Stimulated activated naive B cell treated with anti-CD40 and anti-IgM and Interleukin-4, amounts not matched to agents 10 μg/mL and 1 μg/mL and 100 μg/mL, for 72 hours (primary cell): ENCODE measurements at places on chromosomes 3 and 15.

DNA sequence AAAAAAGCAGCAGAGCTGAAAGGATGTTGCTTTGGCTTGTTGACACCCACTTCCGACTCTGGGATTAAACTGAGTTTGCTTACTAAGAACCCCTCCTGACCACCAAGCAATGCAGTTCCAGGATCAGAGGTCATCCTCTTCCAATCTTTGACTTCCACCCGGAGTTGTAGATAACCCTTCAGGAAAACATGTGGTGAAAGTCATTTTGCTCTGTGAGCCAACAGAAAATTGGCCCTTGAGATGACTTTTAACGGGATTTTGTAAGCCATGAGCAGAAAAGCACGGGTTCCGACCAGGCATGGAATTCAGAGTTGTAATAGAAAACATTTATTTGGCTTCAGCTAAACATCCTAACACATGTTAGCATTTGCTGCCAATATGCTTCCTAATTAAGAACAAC is 171.6 kb upstream of the NR2F2 start:
- DNase-seq, result no peak
- H3K4me3 ChIP-seq, result no peak overlapping the region
- H3K27ac ChIP-seq, result no peak overlapping the region

DNA sequence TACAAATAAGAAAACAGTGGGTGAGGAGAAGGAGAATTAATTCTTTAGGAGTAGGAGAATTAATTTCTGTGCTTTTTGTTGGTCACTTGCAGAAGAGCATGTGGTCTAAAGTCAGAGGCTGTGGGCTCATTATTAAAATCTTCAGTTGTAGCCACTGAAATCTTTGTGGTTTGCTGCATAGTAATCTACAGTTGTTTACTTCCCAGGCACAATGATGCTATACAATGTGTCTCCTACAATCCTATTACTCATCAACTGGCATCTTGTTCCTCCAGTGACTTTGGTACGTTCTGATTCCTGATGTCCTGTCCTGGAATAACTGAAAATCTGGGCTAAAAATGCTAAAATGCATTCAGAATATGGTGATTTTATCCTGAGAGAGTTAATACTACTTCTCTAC is 21.0 kb downstream of the IFT122 start:
- H3K36me3 ChIP-seq, result peaks cover 4% of the 10 kb centered on the region
- no peaks in the 10 kb centered on the region for H3K27me3 ChIP-seq
- DNase-seq, result no peak
- H3K4me1 ChIP-seq, result peaks cover 4% of the 10 kb centered on the region
- no peak overlapping the region for H3K27ac ChIP-seq

- peaks cover 59% of the 10 kb centered on the region for H3K4me1 ChIP-seq
- H3K27ac ChIP-seq, result no peak overlapping the region
Observed at GRCh38 chr3:48929358-48930035, 10.9 kb downstream of the ARIH2 start.

DNA sequence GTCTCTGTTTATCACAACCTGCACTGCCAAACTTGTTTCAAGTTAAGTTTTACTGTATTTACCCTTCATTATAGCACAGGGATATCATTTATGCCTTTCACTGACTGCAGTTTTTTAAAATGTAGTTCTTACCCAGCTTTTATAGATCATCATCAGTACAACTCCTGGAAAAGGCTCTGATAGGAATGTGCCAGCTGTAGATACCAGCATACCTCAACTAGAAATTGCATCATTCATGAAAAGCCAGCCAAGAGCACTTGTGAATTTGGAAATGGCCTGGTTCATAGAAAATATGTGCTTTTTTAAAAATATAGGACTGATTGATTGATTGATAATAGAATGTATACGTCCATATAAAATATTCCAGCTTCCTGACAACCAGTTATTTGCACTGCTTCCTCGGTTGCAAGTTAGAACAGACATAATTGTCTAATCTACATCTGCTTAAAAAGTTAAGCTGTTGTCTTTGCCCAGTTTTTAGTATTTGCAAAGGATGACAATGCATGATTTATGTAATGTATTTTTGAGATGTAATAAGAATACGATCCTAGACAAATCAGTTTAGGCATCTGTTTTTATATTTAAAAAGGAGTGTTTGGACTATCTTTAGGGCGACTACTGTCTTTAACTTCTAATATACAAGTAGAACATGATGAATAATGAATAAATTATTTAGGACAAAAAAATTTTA is 58.5 kb downstream of the DCUN1D1 start:
- no peaks in the 10 kb centered on the region for H3K27me3 ChIP-seq
- peaks cover 6% of the 10 kb centered on the region for H3K4me1 ChIP-seq
- H3K36me3 ChIP-seq, result peaks cover 24% of the 10 kb centered on the region

DNA sequence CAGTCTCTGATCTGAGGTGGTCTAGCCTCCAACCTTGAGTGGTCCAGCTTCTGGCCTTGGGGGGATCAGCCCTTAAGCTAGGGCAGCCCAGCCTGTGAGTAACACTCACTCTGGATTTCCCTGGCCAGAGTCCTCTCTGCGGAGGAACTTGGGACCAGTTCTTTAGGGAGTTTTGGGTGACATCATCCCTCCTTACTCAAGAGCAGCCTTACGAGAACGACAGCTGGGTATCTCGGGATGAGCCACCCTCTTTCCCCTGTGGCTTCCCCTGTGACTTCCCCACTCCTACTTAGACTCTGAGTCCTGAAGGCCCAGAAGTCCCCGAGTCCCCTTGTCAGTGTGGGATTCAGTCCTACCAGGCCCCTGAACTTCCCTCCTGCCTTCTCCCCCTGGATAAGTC is 10.2 kb upstream of the PLXND1 start:
- H3K4me1 ChIP-seq, result peaks cover 22% of the 10 kb centered on the region
- H3K4me3 ChIP-seq, result no peak overlapping the region
- H3K27ac ChIP-seq, result no peak overlapping the region
- H3K27me3 ChIP-seq, result peaks cover 26% of the 10 kb centered on the region
- no peaks in the 10 kb centered on the region for H3K36me3 ChIP-seq

DNA sequence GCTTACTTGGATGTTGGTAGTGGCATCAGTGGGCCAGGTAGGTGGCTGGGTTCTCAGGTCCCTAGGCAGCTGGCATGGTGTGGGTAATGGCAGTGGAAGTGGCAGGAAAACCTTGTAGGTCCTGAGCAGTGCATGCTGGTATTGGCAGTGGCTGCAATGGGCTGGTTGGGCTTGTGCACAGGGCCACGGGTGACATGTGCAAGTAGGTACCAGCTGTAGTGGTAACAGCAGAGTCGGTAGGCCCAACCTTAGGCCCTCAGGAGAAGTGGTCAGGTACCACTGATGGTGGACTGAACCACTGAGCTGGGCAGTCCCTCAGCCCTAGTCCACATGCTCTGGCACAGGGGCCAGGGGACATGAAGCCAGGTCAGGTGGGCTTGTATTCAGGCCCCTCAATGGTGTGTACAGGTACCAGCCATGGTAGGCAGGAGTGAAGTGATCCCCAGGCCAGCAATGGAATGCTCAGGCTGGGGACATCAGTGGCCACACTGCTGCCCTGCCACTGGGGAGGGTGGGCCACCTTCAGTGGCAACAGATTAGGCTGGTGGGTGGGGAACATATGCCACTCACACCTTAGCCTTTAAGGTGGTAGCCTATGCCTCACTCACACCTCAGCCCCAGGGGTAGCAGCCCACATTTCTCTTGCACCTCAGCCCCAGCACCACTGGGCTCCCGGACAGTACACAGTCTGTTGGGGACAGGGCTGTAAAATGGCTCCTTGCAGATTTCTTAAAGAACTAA is 118.1 kb downstream of the LRRK1 start:
- peaks cover 19% of the 10 kb centered on the region for H3K4me1 ChIP-seq
- H3K27ac ChIP-seq, result no peak overlapping the region
- H3K4me3 ChIP-seq, result no peak overlapping the region
- peaks cover 81% of the 10 kb centered on the region for H3K36me3 ChIP-seq

- peak within 1 kb of the TSS; percentile 78 for H3K4me3 ChIP-seq
- H3K27me3 ChIP-seq, result peaks cover 81% of the 10 kb centered on the region
- H3K36me3 ChIP-seq, result no peaks in the 10 kb centered on the region
Observed at GRCh38 chr15:63381301-63382204, at the start of gene CA12. Gene CA12 (minus strand): TSS chr15:63381846. CDS start chr15:63381720, 126 bp downstream.
